ENCODE measurements at places on chromosomes 2 and 18.

DNA sequence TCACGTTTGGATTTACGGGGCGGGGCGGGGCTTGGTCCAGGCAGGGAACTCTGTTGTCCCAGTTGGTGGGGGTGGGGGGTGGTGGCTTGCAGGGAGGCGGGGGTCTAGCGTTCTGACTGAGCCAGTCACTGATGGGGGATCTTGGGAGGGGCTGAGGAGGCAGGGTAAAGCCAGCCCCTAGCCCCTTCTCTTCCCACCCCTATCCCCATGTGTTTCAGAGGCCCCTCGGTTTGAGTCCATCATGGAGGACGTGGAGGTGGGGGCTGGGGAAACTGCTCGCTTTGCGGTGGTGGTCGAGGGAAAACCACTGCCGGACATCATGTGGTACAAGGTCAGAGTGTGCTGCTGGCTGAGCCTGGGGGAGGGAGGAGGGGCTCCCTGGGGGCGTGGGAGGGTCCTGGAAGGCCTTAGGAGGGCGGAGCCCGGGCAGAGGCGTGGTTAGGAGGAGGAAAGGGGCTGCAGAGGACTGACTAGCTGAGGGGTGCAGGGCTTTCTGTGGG, 22.0 kb upstream of the GMPPA start:
- DNase-seq = peak; percentile 68

- DNase-seq = no peak
Measured at GRCh38 chr2:36677996-36678605, 18.4 kb upstream of the VIT start.

DNA sequence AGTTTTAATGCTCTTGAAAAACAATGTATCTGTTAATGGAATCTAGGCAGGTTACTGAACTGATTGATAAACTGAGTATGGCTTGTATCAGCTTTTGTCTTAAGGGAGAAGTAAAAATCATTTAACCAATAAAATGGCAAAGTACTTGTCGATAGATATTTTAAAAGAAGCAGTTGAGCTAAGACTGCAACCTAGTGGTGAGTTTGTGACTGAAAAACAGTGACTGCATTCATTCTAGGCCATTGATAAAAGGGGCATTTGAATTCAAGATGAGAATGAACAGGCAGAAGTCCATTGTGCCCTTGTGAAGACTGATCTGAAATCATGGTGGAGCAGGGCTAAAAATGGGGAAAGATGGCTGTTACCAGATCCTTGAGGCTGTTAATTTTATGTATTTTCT, 59.4 kb upstream of the MSTN start:
- no peak for DNase-seq

DNA sequence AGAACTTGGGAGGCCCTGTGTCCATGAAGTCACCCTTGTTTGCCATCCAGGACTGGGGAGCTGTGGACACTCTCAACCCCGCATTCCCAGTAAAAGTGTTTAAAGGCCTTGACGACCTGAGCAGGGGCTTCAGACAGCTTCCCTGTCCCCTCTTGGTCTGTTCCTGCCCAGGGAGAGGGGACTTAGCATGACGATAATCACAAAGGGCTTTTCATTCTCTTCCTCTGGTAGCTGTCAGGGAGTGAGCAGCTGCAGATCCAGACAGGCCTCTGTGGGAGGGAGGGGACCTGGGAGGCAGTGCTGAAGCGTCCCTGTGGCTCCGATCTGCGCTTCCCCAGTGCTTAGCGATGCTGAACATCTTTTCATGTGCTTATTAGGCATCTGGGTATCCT, 77.8 kb upstream of the HS6ST1 start:
- no peak for DNase-seq

GRCh38 chr18:74501386-74501785, 5.2 kb downstream of the CNDP2 start:
- no peak for DNase-seq

DNA sequence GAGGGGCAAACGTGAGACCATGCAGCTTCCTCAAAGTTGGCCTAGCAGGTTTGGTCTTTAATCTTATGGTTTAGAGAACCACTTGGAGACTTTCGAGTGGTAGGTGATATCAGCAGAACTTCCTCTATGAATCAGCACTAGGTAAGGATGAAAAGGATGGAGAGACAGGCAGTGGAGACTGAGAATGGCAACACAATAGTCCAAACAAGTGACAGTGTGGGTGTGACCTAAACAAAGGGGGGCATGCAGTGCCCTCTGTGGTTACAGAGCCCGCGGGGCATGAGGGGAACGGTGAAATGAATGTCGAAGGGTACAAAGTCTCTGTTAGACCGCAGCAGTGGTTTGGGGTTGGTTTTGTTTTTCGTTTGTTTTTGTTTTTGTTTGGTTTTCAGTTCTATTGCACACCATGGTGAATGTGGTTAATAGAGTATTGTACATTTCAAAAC, 143.9 kb downstream of the L3MBTL4 start:
- DNase-seq = no peak

DNA sequence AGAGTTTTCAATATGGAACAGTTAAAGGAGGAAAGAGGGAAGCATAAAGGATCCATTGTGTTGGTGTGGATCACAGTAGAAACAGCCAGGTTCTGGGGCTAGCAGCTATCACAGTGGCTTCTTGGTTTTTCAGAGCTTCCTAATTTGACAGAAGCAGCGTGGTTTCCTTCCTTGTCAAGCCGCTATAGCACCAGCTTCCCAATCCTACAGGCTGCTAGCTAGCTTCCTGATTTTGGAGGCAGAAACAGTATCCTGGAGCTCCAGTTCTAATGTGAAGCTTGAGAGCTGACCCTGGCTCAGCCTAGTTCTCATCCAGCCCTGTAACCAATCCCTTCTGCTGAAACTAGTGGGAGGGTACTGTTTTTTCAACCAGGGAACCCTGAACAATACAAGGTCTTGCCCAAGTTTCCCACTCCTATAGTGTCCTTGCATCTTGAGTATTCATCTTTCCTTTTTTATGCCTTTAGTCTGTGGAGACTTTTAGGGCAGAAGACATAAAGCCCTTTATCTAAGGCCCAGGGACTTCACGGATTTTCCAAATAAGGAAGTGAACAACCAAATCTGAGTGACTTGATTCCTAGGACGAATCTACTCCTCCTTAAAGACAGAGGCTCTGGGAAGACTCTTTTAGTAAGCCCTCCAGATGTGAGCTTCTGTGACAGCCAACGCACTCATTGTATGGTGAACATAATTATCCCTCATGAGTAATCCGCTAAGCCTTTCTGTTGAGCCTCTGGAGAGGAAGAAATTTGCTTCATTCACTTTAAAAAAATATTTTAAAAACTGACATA, 33.8 kb downstream of the CCDC93 start:
- no peak for DNase-seq

GRCh38 chr2:17747684-17748452, 5.7 kb downstream of the SMC6 start:
- peak; percentile 13 for DNase-seq

- DNase-seq = no peak
Measured at GRCh38 chr2:45709137-45709536, 57.7 kb downstream of the PRKCE start.

DNA sequence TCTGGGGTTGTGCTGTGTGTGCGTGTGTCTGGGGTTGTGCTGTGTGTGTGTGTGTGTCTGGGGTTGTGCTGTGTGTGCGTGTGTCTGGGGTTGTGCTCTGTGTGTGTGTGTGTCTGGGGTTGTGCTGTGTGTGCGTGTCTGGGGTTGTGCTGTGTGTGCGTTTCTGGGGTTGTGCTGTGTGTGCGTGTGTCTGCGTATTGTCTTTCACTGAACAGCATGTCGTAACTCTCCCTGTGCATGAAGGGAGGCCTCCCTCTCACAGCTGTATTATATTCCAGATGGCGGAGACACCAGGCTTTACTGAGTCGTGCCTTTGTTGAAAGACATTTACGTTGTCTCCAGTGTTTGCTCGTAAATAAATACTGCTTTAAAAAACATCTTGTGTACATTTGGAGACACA, 5.9 kb downstream of the ACKR3 start:
- no peak for DNase-seq

GRCh38 chr2:241217320-241218031, 29.0 kb downstream of the ANO7 start:
- DNase-seq = peak; percentile 87

DNA sequence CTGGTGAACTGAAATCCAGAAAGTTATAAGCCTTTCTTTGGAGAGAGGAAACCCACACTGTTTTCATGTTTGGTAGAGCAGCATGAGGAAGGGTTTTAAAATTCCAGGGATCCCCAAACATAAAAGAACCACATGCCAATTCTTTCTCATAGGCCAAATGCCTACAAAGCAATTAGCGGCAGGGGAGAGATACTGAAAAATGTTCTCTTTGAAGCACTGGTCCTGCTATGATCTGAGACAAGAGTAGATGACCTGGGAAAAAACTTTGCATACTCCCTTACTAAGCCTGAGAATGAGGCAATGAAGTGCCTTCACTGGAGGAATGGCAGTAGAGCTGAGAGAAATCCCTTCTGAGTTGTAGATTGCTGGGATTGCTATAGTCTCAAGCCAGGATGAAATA, 1261.7 kb downstream of the DSC3 start:
- no peak for DNase-seq

- DNase-seq = no peak
Measured at GRCh38 chr2:83224591-83225200, 1234.4 kb downstream of the SUCLG1 start.

DNA sequence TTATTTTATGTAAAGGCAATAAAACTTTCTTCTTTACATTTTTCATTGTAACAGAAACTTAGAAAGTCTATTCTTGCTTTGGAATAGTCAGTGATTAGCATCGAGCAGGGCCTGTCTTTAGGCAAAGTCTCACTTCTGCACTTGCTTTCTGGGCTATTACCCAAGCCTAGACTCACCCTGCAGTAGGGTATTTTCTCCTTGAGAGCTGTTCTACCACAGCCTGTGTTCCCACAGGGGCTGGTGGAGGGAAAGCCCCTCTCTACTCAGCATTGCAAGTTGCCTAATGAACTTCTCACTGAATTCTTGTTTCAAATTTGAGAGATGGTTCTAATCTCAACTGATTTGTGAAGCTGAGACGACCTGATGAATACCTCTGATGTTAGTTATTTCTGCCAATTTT, 111.7 kb upstream of the KLHL14 start:
- no peak for DNase-seq

DNA sequence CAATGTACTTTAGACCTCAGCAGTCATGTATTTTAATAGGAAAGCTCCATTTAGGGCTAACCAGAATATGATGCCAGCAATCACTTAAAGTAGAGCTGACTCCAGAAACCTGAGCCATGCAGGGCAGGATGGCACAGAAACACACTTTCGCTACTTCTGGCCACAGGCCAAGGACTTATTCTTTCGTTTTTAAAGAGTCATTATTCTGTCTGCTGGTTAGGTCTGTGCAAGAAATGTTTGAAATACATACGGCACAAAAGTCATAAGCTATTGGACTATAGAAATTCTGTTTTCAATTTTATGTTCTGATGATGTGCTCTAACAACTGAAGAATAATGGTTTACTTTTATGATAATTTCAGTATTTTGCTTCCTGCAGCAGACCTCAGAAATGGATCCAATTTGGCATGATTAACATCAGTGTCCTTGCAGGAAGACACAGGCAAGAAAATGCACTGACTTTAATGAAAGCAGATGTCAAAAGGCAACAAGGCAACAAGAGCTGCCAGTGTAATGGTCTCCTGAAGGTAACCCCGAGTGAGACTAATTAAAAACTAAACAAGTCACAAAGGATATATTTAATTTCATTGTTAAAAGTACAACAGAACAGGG, 114.4 kb upstream of the CHRNA1 start:
- no peak for DNase-seq
